HS-27A (cell line): ENCODE measurements at places on chromosomes 4 and X.

GRCh38 chr4:42167709-42168108, 15.3 kb upstream of the BEND4 start:
- DNase-seq = no peak

GRCh38 chr4:27916452-27917184, 1056.0 kb downstream of the STIM2 start:
- DNase-seq = no peak

DNA sequence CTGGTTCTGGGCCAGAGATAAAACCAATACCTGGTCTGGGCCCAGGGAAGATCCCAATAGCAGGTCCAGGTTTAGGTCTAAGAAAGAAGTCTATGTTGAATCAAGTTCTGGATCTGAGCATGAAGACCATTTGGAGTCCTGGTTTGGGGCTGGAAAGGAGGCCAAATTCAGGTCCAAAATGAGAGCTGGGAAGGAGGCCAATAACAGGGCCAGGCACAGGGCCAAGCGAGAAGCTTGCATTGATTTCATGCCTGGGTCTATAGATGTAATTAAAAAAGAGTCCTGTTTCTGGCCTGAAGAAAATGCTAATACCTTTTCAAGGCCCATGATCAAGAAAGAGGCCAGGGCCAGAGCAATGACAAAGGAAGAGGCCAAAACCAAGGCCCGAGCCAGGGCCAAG, 3.4 kb downstream of the GPRASP1 start:
- DNase-seq = no peak

DNA sequence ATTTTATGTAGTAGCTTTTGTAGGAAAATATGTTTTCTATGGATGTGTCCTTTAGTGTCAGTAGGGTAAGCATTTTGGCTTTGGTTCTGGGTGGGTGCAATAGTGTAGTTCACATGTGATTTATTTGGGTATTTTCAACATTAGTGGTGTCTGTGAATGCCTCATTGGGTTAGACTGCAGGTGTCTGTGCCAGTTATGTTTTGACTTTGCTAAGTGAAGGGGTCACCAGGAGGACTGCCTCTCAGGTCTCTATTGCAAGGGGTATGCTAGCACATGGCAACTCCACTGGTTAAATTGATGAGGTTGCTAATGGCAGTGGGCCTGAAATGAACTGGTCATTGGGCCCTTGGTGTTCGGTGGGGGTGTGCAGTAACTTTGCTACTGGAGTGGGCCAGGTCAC, 467.1 kb downstream of the NAF1 start:
- no peak for DNase-seq

- DNase-seq = no peak
These were observed 195.4 kb downstream of the NWD2 start for GRCh38 chr4:37439809-37440474.
